Stimulated activated CD4-positive, alpha-beta T cell treated with anti-CD3 and anti-CD28 coated beads, TNF-alpha, amount 100 ng/mL, for 24 hours (primary cell): ENCODE measurements at places on chromosomes 5 and 9.

- DNase-seq = no peak
Measured at GRCh38 chr5:154203798-154204578, 13.5 kb downstream of the GALNT10 start.

GRCh38 chr5:140298183-140298601, 4.7 kb downstream of the PFDN1 start:
- no peak for DNase-seq

- no peak for DNase-seq
Measured at GRCh38 chr5:154972476-154973080, 31.7 kb downstream of the MRPL22 start.

DNA sequence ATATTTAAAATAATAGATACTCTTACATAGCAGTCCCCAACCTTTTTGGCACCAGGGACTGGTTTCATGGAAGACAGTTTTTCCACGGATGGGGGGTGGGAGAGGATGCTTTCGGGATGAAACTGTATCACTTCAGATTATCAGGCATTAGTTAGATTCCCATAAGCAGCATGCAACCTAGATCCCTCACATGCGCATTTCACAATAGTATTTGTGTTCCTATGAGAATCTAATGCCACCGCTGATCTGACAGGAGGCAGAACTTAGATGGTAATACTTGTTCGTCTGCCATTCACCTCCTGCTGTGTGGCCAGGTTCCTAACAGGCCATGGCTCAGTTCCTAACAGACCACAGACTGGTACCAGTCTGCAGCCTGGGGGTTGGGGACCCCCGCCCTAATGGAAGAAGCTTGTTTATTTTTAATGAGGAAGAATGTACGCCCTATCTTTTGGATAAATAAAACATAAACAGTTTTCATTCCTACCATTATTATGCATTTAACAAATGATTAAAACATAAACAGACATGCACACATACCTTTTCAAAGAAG, 187.7 kb downstream of the ZSWIM6 start:
- DNase-seq = no peak

DNA sequence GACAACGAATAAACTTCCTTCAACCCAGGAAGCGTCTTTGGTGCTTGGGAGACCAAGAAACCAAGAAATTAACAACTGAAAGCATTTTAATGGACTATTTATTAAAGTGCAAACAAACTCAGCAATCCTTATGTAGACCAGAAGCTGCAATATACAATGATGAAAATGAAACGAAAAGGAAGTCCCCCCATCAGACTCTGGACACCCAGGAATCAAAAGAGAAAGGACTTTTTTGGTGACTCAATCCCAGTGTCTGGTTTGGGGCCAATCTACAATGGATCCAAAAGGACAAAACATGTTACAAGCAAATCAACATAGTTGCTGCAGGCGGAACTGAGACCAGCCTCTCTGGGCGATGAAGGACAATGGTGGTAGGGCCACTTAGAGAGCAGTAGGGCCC, 39.5 kb downstream of the C9orf152 start:
- no peak for DNase-seq

DNA sequence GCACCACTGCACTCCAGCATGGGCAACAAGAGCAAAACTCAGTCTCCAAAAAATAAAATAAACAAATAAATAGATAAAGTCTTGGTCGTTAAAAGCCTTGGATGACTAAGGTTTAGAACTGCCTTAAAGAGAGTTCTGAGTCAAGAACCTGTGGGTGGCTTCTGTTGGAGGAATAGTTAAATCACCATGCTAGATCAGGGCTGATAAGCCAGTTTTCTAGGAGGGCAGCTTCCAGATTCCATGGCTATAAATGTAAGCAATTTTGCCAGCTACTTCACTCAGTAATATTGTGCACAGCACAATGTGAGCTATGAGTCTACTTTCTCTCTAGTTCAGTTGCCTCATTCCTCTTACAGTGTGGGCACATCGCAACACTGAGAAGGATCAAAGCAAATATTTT, 242.1 kb upstream of the NUDT12 start:
- no peak for DNase-seq

- no peak for DNase-seq
Measured at GRCh38 chr5:140821375-140822280, at the start of gene PCDHA5. PCDHA5 (plus strand) TSS chr5:140821613.
